ENCODE measurements at places on chromosomes 16 and 17.

- no peak for DNase-seq
Observed at GRCh38 chr16:67301080-67301782, 21.9 kb downstream of the PLEKHG4 start.

DNA sequence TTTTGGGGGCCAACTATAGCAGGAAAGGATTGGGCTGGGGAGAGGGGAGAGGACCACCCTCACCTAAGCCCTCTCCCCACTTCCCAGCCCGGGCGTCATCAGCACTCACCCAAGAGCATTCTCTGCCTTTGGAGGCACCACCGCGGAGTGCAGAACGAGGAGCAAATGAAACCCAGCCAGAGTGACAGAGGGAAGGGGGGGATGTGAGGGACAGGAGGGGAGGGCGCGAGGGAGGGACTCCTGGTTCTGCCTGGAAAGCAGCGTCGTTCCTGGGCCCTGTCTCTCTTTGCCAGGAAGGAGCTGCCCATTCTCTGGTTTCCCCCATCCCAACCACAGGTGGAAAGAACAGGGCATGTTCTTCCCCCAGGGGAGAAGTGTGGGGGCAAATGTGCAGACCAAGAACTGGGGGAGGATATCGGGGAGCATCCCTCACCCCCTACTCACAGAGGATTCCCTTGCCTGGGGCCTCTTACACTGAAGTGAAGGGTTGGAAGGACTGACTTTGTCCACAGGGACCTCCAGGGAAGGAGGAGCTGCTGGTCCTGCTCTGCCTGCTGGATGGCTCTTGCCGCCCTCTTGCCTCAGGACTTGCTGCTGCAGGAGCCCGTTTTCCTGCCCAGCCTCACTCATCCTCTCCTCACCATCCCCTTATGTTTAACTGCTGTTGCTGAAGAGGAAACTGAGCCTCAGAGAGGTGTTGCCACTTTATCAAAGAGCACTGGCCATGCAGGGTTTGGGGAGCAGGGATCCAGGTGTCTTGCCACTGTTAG is 3.5 kb upstream of the C17orf113 start:
- DNase-seq = no peak

DNA sequence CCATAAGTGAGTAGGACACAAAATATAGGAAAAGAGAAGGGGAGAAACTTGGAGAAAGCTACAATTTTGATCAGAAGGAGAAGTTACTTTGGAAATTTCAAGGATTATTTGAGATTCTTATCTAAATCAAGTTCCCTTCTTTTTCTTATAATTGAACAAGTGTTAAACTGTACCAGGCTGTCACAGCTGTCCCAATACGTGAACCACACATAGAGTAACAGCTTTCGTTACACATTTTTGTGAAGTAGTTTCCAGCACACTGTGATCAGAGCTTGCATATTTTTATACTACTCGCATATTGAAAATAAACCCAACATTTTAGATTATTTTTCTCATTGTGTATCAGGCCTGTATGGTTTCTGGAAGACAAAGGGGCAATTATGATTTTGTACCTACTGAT is 412.8 kb upstream of the PSMD7 start:
- DNase-seq = no peak

DNA sequence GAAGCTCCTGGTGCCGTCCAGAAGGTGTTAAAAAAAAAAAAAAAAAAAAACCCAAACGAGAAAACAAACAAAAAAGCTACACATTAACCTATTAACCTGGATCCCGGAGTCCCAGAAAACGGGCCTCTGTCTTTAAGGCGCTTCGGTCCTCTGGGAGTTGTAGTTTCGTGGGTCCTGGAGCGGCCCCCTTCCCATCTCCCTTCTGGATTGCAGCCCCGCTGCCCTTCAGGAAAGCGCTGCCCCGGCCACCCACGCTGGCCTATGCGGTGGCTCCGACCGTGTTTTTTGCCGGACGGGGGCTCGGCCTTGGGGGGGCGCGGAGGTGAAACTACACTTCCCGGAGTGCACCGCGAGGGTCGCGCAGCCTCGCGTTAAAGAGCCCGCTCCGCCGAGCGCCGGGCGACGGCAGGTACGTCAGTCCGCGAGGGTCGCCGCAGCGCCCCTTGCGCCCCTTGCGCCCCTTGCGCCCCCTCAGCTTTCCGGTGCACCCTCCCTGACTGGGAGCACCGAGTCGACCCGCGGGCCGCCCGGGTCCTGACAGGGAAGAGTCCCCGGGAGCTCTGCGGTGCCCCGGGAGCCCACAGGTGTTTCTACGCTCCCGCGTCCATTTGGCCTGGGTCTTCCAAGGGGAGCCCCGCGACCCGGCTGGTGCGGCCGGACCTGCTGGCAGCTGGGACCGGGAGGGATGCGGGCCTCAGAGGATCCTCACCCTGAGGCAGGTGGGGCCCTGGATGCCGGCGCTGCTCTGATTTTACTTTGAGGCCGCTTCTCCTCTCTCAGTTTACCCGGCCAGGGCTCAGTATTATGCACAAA is at the start of gene FCSK:
TSS of gene FCSK (plus strand) at position 374 of the 813 bp plus-strand sequence. CDS start 8,596 bp downstream, outside the sequence.
- DNase-seq = peak; percentile 67

DNA sequence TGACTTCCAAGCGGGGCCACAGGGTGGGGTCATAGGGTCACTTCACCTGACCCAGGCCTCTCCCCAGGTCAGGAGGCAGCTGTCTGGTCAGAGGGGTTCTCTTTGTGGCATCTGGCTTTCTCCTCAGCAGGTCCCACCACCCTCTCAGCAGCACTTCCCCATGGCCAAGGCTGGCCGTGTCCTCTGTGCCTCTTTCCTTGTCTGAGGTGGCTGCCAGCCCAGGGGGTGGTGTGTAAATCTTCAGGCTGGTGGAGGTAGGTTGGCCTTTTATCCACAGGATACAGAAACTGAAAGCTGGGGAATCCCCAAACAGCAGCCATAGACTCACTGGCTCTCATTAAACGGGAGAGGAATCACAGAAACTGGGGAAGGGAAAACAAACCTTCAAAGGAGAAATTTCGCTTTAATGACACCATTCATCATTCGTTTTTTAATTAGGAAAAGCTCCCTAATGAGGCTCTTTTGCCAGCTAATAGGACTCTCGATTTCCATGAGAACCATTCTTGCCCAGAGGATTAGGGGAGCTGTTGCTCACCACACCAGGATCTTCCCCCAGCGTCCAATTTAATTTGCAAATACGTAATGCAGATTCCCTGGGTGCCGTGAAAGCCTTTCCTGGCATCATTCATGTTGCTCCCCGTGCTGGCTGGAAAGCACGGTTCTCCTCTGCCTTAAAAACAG is 18.0 kb downstream of the C17orf75 start:
- peak; percentile 68 for DNase-seq

GRCh38 chr17:66730461-66730923 is 104.4 kb upstream of the CACNG5 start:
- no peak for DNase-seq

DNA sequence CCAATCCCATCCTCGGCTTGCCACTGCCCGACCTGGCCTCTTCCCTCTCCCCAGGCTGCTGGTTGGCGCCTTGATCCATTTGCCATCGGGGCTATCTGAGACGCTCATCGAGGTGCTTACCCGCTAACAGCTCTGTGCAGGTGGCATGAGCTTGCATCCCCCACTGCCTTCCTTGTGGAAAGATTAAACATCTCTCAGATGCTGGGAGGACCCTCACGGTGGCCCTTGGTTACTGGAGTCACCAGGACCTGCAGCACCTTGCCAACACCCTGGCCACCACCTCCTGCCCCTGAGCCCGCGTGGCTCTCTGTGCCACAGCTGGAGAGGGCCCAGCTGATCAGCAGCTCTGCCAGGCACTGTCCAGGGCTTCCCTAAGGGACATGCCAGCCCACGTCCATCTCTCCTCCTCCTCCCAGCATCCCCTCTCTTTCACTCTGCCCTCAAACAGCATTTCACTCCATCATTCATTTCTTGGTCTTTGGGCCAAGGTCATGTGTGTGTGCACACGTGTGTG is 249.6 kb downstream of the RBFOX3 start:
- no peak for DNase-seq

- no peak for DNase-seq
Observed at GRCh38 chr17:42424991-42425610, 2.0 kb upstream of the CAVIN1 start.

DNA sequence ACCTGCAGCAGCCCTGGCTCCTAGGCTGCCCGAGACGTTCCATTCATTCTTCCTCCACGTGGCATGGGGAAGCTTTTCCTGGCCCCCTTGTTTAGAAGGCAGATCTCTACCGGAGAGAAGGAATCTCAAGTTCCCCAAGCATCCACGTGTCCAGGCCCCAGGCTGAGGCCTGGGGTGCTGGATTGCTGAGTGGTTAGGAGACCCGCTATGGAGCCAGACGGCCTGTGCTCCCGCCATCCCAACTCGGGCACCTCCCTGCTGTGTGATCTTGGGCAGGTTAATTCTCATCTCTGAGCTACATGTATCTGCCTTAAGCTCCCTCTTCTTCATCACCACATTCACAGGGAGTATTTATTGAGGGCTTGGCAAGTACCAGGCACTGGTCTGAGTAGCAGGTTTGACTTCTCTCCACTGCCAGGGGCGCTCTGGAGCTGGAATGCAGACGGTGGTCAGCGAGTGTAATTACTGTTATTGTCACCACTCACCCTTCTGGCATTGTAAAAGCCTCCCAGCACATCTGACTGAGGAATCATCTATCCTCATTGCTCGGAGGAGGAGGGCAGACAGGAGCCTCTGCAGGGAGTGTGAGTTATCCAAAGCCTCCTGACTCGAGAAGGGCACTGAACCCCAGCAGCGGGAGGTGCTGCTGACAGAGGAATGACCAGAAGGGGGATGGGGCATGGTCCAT is 1.1 kb upstream of the ADGRG1 start:
- no peak for DNase-seq

DNA sequence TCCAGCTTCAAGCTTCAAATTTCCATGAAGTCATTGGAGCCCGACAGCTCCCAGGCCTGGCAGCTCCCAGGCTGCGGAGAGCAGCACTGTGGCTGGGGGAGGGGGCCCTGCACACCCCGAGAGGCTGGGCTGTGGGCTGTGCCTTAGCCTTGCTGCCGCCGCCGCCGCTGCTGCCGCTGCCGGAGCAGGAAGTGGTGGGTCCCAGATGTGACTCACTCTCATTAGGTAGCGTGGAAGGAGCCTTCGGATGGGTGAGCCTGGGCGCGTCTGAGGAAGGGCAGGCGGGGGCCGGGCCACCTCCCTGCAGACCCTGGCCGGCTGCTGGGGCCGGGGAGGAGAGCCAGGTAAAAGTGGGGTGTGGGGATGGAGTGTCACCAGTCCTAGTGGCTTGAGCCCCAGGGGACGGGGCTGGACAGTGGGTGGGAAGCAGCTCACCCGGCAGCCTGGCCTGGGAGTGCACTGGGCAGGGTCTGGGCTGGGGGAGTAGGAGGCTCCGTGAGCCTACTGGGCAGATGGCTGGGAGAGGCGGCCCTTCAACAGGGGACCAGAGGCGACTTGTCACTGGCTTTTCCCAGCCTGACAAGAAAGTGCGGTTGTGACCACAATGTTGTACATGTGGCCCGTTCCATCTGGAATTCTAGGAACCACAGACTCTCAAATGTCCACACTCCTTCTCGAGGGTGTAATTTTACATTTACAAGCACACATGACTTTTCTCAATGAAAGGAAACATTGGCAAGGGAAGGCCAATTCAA is at the start of gene ADCY7:
TSS of gene ADCY7 (plus strand) at position 215 of the 755 bp plus-strand sequence. CDS start 21,629 bp downstream, outside the sequence.
- DNase-seq = peak; percentile 96

DNA sequence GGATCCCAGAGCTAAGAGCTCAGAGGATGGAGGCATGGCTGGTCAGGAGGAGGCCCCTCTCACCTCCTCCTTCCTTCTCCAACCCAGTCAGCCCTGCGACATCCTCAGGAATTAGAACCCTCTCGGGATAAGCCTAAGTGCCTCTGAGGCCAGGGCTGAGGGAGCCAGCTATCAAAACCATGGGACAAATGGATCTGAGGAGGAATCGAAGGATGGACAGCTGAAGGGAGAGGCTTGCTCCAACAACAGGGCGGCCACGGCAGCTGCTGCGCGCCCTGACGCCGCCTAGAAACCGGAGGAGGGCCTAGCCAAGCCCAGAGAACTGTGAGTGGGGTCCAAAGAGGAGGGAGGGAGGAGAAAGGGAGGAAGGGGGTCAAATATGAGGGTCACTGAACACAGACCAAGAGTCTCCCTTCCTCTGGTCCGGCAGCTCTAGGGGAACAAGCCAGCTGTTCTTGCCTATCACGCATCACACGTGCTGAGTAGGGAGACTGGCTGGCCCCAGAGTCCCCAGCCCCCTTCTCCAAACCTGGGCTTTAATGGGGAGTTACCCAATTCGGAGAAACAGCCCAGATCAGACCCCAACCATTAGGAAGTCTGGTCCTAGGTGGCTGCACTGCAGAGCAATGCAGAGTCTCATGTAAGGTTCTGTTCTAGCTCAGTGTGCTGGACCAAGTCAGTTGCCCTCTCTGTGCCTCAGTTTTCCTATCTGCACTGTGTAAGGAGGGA is 5.9 kb upstream of the HOXB13 start:
- no peak for DNase-seq

Data from activated CD4-positive, alpha-beta T cell treated with anti-CD3 and anti-CD28 coated beads, Interleukin-2, Interleukin-6, amounts not matched to agents 100 ng/mL and 50 ng/mL, durations not matched to agents 16 hours and 8 hours (primary cell).